ENCODE measurements at places on chromosomes 3 and 15.
A peak's percentile ranks its signal among the peaks of the same experiment; 100 is the strongest.

DNA sequence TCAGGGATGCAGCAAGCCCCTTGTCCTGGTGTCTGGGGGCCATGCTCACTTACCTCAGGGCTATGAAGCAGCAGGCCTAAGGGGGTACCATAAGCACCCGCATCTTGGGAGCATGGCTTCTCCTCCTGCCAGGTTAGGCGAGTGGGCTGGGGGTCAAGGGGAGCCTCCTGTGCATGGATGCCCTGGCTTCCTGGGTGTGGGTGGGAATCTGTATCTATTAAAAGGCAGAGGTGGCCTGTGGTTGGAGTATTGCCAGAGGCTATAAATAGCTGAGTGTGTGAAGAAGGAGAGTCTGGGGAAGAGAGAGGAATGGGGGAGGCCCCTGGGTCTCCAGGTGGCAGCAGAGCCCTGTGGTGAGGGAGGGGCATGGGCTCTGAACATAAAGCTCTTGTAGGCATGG is 19.5 kb downstream of the ACVR2B start:
- no peak for DNase-seq

- no peak for DNase-seq
Observed at GRCh38 chr15:71313806-71314205, 198.5 kb downstream of the THSD4 start.

DNA sequence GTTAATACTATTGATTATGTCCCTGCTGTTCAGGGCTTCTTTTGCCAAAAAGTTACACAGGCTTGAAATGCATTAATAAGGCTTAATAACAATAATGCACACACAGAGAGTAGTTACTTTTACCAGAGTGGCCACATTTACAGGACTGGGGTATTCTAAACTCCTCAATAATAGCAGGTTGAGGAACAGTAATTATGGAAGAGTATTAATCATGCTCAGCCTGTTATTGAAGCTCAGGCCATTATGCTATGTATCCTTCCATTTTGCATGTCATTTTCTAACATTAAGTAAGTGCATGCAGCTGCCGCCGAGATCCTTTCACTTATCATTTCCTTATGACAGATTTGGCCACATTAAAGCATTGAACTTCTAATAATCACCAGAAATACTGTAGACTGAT is 5.7 kb downstream of the ARRDC4 start:
- DNase-seq: no peak

GRCh38 chr15:101617390-101617965 is 34.7 kb downstream of the TM2D3 start:
- DNase-seq: no peak

GRCh38 chr3:58005669-58006068 is 2.6 kb upstream of the FLNB start:
- DNase-seq: no peak

DNA sequence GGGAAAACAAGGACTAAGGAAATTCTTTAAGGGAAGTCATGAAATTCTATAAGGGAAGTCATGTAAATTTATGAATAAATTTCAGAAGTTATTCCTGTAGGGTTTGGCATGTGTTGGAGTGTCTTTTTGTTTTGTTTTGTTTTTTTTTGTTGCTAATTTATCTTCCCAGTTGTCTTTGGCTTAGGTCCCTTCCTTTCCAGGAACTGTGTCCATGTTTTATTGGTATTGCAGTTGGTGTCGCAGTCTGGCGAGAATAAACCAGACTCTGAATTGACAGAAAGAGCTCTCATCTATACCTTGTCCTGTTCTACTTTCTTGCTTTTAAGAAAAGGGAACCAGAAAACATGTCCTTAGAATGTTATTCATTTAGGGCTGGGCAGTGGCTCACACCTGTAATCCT is 57.6 kb downstream of the SGO1 start:
- DNase-seq: no peak

DNA sequence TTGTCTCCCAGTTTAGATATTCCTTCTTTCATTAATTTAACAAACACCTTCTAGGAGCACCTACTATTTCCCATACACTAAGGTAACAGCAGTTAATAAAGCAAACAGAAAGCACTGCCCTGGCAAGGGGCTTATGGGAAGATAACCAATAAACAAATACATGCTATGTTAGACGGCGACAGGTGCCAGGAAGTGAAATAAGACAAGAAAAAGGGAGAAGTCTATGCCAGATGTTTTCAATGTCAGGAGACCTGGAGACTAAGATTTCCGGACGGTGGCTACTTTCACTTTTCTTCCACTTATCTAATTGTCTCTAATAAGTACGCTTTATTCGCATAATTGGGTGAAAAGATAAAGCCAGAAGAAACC is 32.5 kb upstream of the ZNF445 start:
- no peak for DNase-seq

GRCh38 chr3:149198611-149199010 is 23.0 kb downstream of the CP start:
- no peak for DNase-seq

DNA sequence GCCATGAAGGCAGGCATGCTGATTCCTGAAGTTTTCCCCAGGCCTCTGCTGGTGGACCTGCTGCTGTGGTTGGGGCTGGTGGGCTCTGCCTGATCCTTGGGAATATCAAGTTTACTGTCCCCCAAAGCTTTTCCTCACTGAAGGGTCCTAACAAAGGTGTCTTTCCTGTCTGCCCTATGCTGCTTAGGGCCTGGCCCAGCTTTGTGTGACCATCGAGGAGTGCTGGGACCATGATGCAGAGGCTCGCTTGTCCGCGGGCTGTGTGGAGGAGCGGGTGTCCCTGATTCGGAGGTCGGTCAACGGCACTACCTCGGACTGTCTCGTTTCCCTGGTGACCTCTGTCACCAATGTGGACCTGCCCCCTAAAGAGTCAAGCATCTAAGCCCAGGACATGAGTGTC is 13.2 kb upstream of the EXOG start:
- DNase-seq: no peak

DNA sequence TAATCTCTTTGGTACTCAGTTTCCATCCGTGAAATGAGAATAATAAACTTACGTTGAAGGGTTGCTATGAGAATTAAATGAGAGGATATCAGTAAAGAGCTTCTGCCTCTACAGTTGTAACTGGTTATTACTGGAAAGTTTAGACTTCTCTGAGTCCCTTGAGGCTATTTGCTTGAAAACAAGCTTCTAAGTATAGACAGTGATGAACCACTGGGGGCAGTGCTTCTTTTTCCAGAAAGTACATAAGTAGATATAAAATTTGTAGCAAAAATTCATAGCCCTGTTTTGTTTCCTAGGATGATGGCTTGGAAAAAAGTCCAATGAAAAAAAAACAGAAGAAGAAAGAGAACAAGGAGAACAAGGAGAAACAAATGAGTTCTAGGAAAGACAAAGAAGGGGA is 87.1 kb downstream of the RGMA start:
- DNase-seq: no peak

- no peak for DNase-seq
Observed at GRCh38 chr15:92907896-92908712, 8.0 kb downstream of the CHD2 start.

GRCh38 chr3:127078626-127079025 is 95.7 kb downstream of the PLXNA1 start:
- DNase-seq: no peak

- no peak for DNase-seq
Observed at GRCh38 chr3:143291836-143292447, 172.4 kb downstream of the CHST2 start.

DNA sequence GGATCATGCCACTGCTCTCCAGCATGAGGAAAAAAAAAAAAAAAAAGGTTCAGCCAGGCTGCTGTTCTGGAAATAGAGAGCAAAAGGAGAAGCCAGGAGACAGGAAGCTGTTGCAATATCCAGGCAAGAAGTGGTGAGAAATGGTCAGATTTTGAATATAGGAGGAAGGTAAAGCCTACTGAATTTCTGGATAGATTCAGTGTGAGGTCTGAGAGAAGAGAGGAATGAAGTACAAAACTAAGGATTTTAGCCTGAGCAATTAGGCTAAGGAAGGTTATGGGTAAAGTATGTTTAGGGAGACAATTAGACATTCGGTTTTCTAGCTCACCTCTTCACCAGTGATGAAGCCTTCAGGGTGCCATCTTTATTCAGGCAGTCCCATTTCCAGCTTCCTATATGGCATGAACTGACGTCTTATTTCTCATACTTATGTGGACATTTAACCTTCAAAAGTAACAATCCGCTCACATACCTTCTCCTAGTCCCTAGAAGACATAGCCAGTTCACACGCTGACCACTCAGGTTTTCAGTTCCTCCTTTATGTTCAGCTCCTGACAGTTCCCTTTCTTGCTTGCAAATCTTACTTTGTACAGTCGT is 57.2 kb downstream of the KIF9 start:
- DNase-seq: no peak

DNA sequence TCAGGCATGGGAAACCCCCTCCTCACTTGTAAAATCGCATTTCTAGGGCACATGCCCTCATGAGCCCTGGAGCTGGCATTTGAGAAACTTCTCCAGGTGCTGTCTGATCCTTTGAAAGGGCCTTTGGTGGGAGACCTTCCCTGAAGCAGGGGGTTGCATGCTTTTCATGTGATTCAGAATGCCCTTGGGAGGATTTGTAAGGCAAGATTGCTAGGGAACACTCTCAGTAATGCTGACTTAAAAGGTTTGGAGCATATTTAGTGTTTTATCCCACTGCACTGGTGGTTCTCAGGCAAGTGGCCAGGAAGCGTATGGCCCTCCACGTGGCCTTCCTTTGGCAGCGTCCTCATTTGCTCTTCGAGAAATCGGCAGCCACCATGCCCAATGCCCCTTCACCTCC is 164.1 kb downstream of the ARRDC4 start:
- no peak for DNase-seq

DNA sequence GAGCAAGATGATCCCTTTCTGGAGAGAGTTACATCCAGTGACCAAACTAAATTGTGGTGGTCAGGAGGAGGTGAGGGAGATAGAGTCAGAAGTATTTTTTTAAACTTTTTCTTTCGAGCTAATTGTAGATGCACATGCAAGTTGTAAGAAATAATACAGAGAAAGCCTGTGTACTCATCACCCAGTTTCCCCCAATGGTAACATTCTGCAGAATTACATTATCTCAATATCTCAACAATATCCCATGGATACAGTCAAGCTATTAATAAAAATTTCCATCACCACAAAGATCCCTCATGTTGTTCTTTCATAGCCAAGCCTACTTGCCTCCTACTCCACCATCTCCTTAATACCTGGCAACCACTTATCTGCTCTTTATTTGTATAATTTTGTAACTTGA is 3.3 kb upstream of the TMEM45A start:
- no peak for DNase-seq

GRCh38 chr15:55827204-55827603 is 84.3 kb upstream of the PRTG start:
- DNase-seq: no peak

GRCh38 chr3:32310918-32311839 is 72.7 kb downstream of the CMTM8 start:
- no peak for DNase-seq

- no peak for DNase-seq
Observed at GRCh38 chr3:39178553-39178952, 13.8 kb downstream of the XIRP1 start.

DNA sequence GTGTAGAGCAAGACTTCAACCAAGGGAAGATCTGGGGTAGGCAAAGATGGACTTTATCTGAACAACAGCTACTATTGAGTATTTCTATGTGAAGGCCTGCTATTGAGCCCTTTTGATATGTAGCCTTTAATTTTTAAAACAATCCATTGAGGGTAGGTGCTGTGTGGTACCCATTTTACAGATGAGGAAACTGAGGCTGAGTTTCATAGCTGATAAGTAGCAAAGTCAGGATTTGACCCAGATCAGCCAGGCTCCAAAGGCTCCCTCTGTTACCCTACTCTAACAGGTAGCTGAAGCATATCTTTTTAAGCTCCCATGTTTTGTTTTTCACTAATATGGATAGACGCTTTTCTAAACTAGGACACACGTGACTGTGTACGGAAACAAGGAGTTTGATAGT is 2.4 kb upstream of the FGD5 start:
- DNase-seq: no peak

- DNase-seq: no peak
Observed at GRCh38 chr15:70772402-70772801, 9.0 kb upstream of the UACA start.

DNA sequence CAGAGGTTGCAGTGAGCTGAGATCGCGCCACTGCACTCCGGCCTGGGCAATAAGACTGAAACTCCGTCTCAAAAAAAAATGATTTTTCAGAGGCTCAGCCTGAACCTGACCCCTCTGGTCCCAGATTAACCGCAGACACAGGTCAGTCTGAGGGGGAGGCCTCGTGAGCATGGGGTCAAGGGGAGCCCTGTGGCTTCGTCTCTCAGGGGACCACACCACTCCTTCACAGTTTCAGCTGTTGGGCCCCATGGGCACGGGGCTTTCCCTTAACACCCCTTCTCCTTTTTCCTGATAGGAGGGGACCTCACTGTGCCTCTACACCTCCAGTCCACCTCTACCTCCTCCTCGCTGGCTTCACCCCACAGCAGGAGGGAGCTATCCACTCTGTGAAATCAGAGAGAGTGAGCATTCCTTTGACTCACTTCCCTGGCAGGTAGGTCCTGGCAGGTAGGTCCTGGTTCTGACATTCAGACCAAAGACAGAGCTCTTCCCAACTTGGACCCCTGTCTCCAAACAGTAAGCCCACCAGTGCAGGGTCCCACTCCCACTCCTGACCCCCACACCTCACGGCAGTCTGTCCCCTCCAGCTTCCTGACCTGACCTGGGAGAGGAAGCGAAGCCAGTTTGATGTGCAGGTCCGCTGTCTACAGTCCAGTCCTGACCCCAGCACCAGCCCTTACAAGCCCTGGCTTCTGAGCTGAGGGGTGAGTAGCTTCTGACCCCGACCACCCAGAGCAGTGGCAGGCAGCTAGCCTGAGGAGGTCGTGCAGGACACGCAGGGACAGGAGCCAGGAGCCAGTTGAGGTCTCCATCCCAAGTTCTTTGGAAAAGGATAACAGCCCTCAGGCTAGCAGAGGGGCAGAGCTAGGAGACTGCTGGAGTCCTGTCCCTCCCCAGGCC is 9.0 kb downstream of the RRP9 start:
- peak; percentile 45 for DNase-seq

GRCh38 chr3:81886081-81886480 is 124.6 kb upstream of the GBE1 start:
- no peak for DNase-seq

DNA sequence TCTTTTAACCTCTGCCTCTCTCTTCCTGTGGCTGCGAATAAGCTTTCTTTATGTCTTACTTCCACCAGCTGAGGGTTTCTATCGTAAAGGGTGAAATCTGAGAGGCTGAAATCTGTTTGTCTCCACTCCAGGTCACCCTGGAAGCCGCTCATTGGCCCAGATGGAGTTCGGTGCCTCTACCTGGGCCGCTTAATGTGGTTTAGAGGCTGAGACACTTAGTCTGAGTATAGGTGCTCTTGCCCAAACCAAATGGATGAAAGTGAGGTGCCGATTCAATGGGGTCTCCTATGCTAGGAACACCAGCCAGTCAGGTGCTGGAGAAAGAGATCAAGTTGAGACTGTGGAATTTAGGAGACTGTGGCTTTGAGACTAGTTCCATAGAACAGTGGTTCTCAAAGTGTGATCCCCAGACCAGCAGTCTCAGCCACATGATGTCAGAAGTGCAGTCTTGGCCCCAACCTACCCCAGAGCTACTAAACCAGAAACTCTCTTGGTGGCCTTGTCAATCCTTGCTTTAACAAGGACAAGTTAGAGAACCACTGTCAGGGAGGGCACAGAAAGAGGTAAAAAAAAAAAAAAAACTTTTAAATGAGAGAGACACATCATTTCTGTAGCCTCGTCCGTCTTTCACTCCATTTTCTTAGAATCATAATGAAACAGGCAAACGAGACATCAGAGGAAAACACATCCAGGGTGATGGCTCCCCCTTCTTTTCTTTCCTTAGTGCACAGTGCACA is 54.9 kb upstream of the CCR2 start:
- peak; percentile 67 for DNase-seq
